ENCODE measurements at places on chromosomes 11 and 22.

- DNase-seq = no peak
These were observed 1.6 kb downstream of the ANO1 start for GRCh38 chr11:70079691-70080090.

GRCh38 chr11:105793092-105793491 lies 183.2 kb downstream of the GRIA4 start:
- DNase-seq = no peak

DNA sequence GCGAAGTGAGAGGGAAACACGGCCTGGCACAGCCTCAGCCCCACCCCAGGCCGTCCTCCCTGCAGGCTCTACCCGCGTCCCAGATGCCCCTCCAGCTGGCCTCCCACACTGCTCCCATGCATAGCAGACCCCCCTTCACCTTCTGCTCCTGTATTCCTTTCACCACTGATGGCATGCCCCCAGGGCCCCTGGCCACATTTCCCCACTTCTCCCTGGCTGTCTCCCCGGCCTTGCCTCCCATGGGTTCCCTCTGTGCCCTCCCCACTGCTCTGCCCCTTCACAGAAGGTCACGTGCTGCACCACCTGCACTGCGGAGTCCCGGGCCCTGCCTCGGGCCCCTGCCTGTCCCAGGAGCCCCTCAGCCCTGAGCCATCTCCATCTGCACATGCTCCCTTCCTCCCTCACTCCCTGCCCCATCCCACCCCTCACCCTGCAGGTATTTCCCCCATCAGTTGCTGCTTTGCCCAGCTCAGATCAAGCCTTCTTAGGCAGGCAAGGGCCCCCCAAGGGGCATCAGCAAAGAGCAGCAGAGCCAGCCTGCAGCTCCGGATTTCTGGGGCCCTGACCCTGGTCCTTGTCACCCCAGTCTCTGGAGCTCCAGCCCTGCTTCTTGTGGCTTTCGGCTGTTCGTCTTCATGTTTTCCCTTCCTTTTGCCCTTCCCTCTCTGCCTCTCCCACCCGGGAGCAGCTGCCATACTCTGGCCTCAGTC lies 46.4 kb downstream of the GAB4 start:
- no peak for DNase-seq

DNA sequence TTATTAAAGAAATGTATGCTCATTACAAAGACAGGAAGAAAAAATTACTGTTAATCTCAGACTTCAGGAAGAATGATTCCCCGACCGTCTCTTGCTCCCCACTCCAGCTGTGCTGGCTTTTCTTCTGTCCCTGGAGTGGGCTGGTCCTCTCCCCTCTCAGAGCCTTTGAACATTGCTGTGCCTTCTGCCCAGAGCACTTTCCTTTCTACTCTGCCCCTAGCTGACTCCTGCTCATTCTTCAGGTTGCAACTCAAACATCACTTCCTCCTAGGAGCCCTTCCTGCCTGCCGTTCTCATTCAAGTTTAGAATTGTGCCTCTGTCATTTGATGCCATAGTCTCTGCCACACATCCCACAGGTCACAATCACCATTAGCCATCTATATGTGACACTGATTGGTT lies 329.5 kb downstream of the MIAT start:
- DNase-seq = no peak

- DNase-seq = no peak
These were observed 103.3 kb upstream of the TOP3B start for GRCh38 chr22:22085702-22086500.

- DNase-seq = no peak
These were observed 1.2 kb upstream of the CXCR5 start for GRCh38 chr11:118882491-118882890.

- DNase-seq = no peak
These were observed 618.4 kb downstream of the OPCML start for GRCh38 chr11:132913886-132914285.

- no peak for DNase-seq
These were observed 782.5 kb downstream of the ETS1 start for GRCh38 chr11:127804747-127805400.

- DNase-seq = no peak
These were observed 9.5 kb upstream of the OOSP4A start for GRCh38 chr11:59954219-59954847.

GRCh38 chr22:31874821-31875220 lies 69.5 kb upstream of the YWHAH start:
- no peak for DNase-seq

DNA sequence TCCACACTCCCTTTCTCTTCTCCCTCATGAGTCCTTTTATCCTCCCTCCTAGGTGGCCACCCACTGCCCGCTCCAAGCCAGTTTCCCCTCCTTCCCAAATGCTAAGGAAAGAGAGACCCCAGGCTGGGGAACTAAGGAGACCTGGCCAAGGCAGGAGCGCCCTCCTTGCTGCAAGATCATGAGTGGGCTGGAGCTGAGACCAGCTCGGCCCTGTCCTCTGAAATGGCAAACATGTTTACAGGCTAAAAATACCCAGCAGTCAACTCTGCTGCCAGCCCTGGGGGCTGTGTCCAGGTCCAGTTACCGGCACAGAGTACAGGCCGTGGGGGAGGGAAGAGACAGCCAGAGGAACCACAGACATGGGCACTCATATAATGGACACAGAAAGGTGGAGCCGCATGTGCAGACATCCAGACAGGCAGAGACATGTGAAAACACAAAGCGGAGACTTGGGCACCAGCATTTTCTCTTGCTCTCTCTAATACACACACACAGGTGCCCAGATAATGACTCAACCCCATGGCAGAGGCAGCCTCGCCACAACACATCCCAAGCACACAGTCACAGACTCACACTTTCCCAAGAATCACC lies 1.2 kb upstream of the AHNAK start:
- DNase-seq = no peak

- no peak for DNase-seq
These were observed 846 bp upstream of the UNC93B1 start for GRCh38 chr11:68004551-68005335.

- DNase-seq = no peak
These were observed 98.7 kb downstream of the WNT7B start for GRCh38 chr22:45878051-45878781.

DNA sequence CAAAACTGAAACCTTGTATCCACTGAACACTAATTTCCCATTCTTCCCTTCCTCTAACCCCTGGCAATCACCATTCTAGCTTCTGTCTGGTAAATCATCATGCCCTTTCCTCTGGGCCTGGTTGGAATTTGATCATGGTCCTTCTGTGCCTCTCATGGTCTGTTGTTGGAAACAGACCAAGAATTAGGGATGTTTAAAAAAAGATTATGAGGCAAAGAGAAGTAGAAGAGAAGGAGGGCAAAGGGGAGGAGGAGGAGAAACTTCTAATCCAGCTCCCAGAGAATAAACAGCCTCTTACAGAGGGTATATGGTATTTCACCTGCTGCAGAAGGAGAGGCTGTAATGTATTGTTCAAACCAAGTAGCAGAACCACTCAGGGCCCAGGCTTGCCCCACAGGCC lies 10.6 kb downstream of the BCO2 start:
- no peak for DNase-seq

- DNase-seq = no peak
These were observed 53.6 kb downstream of the BCR start for GRCh38 chr22:23233752-23234408.

DNA sequence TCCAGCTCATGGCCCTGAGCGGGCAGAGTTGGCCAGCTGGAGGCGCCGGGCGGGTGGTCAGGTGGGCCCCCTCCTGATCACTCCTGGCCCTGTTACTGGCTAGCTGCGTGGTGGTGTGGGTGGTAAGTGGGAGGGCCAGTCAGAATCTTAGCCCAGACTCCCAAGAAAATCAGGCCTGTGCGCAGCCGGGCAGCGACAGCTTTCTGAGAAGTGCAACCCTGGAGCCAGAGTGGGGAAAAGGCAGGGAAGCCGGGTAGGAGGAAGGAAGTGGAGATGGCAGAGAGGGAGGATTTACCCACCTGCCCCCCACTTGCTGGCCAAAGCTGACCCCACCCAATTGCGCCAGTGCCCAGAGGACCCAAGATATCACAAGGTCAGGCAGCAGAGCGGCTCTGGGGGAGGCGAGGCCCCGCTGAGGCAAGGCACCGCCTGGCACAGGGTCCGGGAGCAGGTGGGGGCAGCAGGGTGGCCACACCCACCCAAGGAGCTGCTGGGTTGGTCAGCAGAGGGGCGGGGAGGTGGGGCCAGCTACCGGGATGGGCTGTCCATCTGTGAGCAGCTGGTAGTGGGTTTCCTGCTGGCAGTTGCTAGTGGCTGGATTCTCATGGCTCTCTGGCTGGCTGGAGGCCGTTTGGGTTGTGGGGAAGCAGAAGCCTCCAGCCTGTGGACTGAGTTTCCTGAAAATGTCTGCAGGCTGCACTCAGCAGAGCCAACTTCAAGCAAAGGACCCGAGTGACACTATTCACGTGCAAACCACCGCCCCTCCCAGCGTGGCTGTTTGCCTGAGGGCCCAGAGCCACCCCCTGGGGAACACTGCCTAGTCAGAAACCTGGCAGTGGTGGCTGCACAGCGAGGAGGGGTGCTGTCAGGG lies 196.4 kb downstream of the IGLL1 start:
- no peak for DNase-seq

DNA sequence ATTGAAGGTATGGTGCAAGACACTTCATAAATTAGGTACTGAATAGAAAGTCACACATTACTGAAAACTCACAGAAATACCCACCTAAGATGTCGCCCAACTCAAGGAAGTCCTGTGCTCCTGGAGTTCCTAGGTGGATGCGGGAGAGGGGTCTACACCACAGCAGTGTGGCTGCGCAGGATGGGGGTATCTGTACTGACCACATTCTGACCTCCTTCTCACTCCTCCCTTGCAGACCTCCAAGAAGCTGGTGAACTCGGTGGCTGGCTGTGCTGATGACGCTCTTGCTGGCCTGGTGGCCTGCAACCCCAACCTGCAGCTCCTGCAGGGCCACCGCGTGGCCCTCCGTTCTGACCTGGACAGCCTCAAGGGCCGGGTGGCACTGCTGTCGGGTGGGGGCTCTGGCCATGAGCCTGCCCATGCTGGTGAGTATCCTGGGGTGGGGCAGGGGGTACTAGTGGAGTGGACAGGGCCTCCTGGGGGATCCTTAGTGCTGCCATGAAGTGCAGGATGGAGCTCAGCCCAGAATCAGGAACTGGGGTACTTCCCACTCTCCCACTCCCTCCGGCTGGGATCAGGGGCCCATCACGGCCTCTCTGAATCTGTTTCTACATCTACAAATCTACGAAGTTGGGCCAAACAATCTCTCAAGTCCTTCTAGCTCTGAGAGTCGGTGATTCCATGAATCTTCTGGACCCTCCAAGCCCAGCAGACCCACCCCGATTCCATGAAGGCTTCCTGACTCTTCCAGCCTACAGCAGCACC lies 4.9 kb downstream of the TKFC start:
- no peak for DNase-seq

GRCh38 chr22:36985211-36985889 lies 33.9 kb downstream of the TST start:
- DNase-seq = no peak

GRCh38 chr11:114215871-114216795 lies 80.1 kb upstream of the NNMT start:
- no peak for DNase-seq

- DNase-seq = no peak
These were observed 2.6 kb downstream of the ZNRF3 start for GRCh38 chr22:28885939-28886338.

GRCh38 chr22:20786048-20786447 lies 12.1 kb downstream of the SERPIND1 start:
- DNase-seq = no peak

DNA sequence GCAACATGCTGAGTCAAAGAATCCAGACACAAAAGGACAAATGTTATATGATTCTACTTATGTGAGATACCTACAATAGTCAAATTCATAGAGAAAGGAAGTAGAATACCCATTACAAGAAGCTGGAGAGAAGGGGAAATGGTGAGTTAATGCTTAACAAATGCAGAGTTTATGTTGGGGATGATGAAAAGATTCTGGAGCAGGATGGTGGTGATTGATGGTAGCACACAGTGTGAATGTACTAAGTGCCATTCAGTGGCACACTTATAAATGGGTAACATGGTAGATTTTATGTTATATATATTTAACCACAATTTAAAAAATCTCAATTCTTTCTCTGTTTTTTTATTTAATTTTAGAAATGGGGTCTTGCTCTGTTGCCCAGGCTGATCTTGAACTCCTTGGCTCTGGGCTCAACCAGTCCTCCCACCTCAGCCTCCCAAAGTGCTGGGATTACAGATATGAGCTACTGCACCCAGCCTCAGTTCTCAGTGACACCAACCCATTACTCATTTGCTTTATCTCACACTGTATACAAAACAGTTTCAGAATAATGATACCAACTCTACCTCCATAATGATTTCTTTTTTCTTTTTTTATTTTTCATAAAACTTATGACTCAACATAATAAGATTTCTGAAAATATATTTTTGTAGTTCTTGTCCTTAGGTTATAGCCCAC lies 9.6 kb upstream of the RELA start:
- no peak for DNase-seq

DNA sequence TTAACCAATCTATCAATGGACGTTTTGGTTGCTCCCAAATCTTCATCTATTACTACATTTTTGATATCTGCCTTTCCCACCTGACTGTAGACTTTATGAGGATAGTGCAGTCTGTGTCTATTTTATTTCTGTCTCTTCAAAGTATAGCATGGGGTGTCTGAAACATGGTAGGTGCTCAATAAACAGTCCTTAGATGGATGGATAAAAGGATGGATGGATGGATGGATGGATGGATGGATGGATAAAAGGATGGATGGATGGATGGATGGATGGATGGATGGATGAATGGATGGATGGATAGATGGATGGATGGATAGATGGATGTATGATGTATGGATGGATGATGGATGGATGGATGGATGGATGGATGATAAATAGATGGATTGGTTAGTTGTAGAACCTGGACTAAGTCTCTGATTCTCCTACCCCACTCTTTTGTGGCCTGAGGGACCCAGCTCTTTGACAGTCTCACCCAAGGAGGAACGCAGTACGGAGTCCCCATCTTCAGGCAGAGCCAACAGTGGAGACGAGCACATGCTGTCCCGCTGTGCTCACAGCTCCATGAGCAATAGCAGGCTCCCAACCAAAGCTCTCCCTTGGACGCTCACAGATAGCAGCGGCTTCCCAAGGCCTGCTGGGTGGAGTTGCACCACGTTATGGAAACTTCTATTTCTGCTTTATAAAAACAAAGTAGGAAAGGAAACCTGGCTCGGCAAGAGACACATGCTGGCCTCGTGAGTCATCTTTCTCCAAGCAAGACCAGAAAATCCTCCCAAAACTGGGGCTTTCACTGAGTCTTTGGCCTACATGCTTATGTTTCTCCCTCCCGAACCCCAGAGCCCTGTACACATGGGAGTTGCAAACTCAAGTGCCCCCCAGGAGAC lies 448.0 kb downstream of the MIAT start:
- no peak for DNase-seq

DNA sequence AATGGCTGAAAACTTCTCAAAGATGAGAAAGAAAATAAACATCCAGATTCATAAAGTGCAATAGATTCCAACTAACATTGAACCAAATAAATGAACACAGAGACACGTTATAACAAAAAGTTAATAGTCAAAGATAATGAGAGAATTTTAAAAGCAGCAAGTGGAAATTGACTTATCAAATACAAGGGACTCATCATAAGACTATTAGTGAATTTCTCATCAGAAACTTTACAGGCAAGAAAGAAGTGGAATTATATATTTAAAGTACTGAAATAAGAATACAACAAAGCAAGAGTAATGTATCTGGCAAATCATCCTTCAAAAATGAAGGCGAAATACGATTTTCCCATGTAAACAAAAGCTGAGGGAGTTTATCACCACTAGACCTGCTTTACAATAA lies 852.7 kb downstream of the LRRC4C start:
- no peak for DNase-seq

GRCh38 chr22:45181766-45182165 lies 18.0 kb downstream of the NUP50 start:
- no peak for DNase-seq

GRCh38 chr11:134647066-134647743 lies 235.2 kb upstream of the B3GAT1 start:
- no peak for DNase-seq

GRCh38 chr11:34356130-34356529 lies 1.7 kb downstream of the ABTB2 start:
- DNase-seq = no peak
